Endothelial cell (in vitro differentiated cells): ENCODE measurements at places on chromosomes 2 and 18. TPM values are rescaled to one million over a fixed set of nuclear protein-coding genes. Genes with fewer than 3 reads are reported as not detected.

FZD7 gene
- 42.2 TPM for total RNA-seq

SERPINB4 gene
- total RNA-seq: 0.41 TPM

CTAGE1 gene
- total RNA-seq: not detected

MFSD2B gene
- not detected for total RNA-seq

OR6B2 gene
- total RNA-seq: 0.23 TPM

HOXD13 gene
- not detected for total RNA-seq

CAPN14 gene
- 0.13 TPM for total RNA-seq

ADI1 gene
- total RNA-seq: 21.6 TPM

PLGLB1 gene
- 1.1 TPM for total RNA-seq

DYNAP gene
- total RNA-seq: not detected

ONECUT2 gene
- 1.1 TPM for total RNA-seq

LRRC30 gene
- not detected for total RNA-seq

ALPP gene
- not detected for total RNA-seq

GRCh38 chr2:131009713-131010475 is 83.4 kb downstream of the FAM168B start:
- no peak for DNase-seq

GRCh38 chr2:25895610-25896009 is 17.3 kb upstream of the ASXL2 start:
- no peak for DNase-seq

DNA sequence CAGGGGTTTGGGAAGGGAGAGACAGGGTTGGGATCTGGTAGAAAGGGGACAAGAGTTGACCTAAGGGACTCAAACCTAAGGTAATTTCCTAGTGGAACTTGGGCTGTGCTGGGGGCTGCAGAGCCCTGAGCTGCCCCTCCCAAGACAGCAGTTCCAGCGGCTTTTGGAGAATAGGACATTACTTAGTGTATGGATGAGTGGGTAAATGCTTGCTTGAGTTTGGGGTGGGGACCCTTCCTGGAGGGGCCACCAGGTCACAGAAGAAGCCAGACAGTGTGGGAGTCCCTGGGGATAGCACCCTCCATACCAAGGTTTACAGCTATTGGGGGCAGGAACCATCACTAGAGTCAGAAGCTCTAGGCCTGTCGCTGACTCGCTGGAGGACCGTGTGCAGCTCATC is 111.5 kb downstream of the CAPN13 start:
- DNase-seq: no peak

DNA sequence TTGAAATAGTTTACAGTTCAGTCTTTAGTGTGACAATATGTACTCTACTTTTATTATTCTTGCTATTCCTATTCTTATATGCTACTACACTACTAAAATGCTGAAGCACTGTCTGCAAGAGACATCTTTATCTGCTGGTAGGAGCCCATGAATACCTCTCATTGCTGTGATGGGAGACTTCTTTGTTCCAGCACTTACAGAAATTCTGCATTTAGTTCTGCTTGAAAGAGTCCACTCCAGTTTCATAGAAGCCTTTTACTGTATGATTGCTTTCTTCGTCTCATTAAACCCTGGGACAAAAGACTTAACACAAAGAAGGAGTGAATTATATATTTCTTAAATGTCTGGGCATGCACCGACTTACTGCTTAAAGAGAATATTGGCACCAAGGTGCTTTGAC is 272.7 kb downstream of the CD226 start:
- DNase-seq: no peak

DNA sequence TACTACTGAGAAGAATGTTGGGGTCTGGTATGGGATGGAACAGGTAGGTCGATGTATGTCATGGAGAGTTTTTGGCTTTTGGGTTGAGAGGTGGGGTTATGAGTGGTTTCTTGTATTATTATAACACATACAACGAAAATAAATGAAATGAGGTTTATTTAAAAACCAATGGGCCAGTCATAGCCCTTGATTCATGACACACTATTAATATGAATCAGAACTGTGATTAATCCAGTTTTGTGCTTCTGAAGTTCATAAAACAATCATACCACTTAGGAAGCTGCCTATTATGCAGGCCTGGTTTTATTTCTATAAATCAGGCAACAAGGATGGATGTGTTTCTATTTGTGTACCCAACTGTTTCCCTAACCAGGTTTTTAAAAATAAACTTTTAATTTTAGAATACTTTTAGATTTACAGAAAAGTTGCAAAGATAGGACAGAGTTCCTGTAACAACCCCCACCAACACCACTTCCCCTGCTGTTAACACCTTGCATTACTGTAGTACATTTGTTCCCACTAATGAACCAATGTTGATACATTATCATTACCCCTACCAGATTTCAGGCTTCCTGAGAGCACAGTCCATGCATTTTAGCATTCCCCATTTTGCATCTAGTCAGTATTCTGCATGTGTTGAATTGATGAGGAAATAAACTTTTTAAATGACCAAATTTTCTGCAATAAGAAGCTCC is 37.5 kb upstream of the NCOA1 start:
- DNase-seq: no peak

DNA sequence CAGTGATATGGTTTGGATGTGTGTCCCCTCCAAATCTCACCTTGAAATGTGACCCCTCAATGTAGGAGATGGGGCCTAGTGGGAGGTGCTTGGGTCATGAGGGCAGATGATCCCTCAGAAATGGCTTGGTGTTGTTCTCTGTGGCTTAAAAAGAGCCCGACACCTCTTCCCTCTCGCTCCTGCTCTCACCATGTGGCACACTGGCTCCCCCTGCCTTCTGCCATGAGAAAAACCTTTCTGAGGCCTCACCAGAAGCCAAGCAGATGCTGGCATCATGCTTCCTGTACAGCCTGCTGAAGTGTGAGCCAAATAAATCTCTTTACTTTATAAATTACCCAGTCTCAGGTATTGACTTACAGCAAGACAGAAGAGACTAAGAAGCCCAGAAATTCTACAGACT is 357.1 kb downstream of the NRXN1 start:
- DNase-seq: no peak

GRCh38 chr2:108571286-108571685 is 37.0 kb downstream of the LIMS1 start:
- DNase-seq: no peak

GRCh38 chr2:8477552-8478470 is 204.0 kb upstream of the ID2 start:
- no peak for DNase-seq

DNA sequence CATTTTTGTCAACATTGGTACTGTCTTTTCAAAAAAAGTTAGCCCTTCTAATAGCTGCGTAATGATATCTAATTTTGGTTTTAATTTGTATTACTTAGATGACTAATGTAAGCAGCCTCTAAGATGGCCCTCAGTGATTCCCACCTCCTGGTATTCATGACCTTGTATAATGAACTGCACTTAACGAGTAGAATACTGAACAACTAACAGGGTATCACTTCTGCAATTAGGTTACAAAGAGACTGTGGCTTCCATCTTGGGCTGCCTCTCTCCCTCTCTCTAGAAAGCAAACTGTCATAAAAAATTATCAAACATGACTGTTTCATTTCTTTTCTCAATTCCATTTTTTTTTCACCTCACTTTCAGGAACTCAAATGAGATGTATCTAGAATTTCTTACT is 120.9 kb downstream of the RNF152 start:
- DNase-seq: no peak

DNA sequence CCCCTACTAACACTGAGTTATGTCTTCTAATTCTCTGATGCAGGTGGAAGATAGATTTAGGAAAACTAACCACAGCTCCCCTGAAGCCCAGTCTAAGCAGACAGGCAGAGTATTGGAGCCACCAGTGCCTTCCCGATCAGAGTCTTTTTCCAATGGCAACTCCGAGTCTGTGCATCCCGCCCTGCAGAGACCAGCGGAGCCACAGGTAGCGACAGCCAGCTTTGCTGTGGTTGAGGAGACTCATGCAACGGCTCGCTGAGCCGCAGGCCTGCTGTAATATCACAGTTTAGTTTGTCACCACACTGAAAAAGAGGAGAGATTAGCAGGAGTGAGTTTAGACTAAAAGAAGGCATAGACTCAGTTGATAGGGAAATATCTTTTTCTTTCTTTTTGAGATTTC is 131.0 kb upstream of the IL1R2 start:
- no peak for DNase-seq

- no peak for DNase-seq
These were observed 182.4 kb downstream of the NYAP2 start for GRCh38 chr2:225581906-225582305.

- DNase-seq: no peak
These were observed 166.8 kb upstream of the CHAC2 start for GRCh38 chr2:53600815-53601214.

- no peak for DNase-seq
These were observed 585 bp upstream of the MOB1A start for GRCh38 chr2:74179063-74179865.
